ENCODE measurements at places on chromosomes 11 and 22.
A peak's percentile ranks its signal among the peaks of the same experiment; 100 is the strongest.

GRCh38 chr11:119167933-119168332 is 592 bp upstream of the NLRX1 start:
- no peak for DNase-seq

GRCh38 chr22:43476341-43476740 is 64.5 kb downstream of the MPPED1 start:
- no peak for DNase-seq

GRCh38 chr11:6611092-6611962 is 689 bp downstream of the TAF10 start:
- DNase-seq: peak; percentile 20

GRCh38 chr22:23205339-23206049 is 25.2 kb downstream of the BCR start:
- no peak for DNase-seq

GRCh38 chr11:16408619-16409018 is 52.3 kb upstream of the SOX6 start:
- DNase-seq: no peak

DNA sequence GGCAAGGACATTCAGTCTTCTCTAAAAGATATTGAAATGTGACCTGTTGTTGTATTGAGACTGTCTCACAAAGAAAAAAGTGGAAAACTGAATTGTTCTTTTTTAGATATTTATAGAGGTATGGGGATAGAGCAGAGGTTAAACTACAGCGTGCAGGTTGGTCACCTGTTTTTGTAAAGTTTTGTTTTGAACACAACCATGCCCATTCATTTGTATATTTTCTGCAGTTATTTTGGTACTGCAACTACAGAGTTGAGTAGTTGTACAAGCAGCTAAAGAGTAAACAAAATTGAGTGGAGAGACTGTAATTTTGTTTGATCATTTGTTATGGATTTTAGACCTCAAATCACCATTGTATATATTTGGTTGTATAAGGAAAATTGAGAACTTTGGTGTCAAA is 11.3 kb downstream of the EED start:
- no peak for DNase-seq

DNA sequence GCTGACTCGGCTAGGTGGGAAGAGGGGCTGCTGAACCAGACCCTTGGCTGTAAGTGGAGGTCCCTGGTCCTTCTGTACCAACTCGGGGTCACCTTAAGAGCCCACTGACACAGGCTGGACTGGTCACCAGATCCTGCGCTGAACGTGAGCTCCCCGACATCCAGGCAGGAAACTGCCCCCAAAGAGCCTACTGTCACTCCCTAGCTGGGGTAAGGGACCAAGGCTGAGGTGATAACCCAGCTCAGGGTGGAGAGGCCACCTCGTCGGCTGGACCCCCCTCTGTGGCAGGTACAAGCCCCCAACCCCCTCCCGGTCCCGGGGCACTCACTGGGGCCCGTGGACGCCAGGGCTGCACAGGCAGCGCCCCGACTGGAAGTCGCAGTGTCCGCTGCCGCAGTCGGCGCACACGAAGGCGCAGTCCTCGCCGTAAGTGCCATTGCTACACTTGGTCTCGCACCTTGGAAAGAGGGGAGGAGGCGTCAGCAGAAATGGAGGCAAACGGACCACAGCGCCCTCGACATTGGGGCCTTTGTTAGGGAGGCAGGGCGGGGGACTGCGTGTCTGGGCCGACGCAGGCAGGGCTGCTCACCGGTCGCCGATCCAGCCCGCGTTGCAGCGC is 7.4 kb downstream of the SCARF2 start:
- DNase-seq: no peak

- DNase-seq: no peak
Observed at GRCh38 chr11:131591051-131591461, 220.6 kb downstream of the NTM start.

- DNase-seq: no peak
Observed at GRCh38 chr11:29527391-29527936, 489.4 kb downstream of the KCNA4 start.

GRCh38 chr11:125496529-125496857 is 428 bp upstream of the FEZ1 start:
- DNase-seq: no peak

GRCh38 chr22:43319661-43320486 is 23.3 kb downstream of the SCUBE1 start:
- DNase-seq: no peak

DNA sequence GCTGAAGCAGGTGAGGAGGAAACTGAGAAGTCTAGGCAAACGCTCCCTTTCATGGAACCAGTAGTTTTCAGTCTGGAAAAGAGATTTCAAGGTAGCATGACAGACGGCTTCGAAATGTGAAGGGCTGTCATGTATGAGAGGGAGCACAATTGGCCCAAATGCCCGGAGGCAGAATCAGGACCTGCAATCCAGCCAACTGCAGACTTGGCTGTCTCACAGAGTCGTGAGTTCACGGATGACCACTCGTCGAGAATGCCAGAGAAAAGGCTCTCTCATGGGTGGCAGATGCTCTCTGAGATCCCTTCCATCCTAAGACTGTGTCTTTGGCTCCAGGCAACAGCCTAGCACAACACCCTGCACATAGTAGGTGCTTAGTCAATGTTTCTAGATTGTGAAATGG is 134.8 kb downstream of the DSCAML1 start:
- DNase-seq: no peak

DNA sequence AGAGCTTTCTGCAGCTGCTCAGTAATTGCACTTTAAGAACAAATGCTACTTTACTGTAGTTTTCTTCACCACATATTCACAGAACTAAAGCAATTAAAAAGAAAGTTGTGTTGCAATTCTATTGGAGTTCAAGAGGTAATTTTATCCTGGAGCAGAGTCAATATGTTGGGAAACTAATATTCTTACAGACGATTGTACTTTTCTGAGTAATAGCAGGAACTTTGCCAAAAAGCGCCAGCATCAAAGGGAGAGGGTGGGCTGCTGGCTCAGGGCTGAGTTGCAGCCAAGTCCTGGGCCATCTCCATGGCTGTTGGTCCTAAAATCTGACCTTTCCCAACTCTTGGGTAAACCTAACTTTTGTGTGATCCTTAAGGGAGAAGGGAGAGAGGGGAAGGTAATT is 73.6 kb upstream of the MYO18B start:
- no peak for DNase-seq

DNA sequence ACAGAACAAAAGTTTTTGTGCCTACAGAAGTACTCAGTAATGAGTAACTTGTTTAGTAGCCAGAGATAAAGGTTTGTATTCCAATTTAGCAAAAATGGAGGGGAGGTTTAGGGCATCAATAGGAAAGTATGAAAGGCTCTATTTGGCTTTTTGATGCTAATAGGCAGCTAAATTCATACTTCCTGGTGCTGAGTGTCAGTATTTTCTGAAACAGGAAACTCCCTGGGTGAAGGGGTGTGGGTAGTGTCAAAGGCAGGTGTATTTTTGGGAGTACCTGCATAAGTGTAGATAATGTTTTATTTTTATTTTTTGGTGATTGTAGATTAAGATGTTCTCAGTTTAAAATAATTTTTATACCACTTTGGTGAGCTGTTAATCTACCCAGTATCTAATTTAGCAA is 29.3 kb upstream of the MMP7 start:
- DNase-seq: no peak

GRCh38 chr11:78037056-78037455 is 14.0 kb upstream of the KCTD14 start:
- no peak for DNase-seq

GRCh38 chr11:65291613-65292012 is 23.1 kb upstream of the CDC42EP2 start:
- no peak for DNase-seq

DNA sequence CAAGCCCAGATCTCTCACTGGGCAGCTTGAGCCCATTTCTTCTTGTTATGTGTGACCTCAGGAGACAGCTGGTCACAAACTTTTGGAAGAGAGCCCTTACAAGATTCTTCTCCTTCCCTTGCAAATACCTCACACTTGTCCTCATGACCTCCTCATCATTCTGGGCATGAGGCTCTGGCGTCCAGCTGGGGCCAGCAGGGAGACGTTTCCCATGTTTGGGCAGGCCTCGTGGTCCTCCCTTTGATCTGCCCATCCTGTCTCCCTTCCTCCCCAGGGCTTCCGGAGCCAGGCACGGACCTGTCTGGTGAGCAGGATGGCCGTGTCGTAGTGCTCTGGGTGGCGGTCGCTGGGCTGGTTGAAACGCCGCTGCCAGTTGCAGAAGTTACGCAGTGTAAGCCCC is 9.7 kb downstream of the ADAMTS8 start:
- DNase-seq: no peak

DNA sequence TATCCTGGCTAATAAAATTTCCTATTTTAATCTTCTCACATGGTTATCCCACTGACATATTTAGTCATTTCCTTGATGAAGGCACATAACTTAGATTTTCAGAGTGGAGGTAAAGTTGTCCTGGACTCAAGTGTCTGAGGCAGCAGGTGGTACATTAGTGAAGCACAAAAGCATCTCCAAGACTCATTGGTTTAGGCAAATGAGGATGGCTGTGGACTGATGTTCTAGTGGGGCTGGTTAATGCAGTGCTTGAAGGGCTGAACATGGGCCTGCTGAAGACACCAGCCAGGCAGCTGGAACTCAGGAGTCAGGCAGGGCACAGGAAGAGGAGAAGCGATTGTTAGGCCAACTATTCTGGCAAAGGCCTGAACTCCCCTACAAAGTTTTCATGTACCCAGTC is 76.3 kb upstream of the SESN3 start:
- no peak for DNase-seq

- no peak for DNase-seq
Observed at GRCh38 chr11:91608677-91609076, 615.9 kb upstream of the FAT3 start.

DNA sequence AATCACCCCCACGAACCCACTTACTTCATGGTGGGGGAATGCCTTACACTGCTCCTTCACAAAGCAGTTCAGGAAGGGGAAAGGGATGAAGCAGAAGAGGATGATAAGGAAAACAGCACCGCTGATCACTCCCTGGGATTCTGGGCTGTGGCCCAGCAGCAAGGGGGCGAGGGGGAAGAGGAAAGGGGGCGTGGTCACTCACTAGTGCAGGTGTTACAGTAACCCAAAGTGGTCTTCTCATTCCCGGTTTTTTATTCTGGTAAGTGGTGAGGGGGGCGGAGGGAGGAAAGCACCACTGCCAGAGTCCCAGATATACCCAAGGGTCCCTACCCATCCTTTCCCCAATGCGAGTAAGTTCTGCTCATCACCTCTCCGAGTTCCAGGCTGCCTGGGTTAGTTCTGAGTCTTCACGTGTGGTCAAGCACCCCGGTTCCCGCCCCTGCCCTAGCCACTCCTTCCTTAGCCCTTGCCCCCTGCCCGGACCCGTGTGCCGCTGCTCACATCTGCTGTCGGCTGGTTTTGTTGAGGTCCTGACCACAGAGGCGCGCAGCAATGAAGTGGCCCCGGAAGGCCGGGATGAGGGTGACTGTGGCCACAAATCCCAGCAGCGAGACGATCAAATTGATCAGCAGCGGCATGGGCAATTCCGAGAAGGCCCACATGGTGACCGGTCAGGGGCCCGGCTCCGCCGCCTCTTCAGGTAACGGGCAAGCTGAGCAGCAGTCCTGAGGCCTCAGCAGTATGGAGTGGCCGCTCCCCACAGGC is 477 bp downstream of the DPAGT1 start:
- DNase-seq: no peak

- DNase-seq: no peak
Observed at GRCh38 chr11:133916784-133917440, 39.9 kb downstream of the IGSF9B start.

- DNase-seq: no peak
Observed at GRCh38 chr22:50220603-50221409, 20.0 kb downstream of the SELENOO start.

GRCh38 chr11:132639403-132639802 is 892.9 kb downstream of the OPCML start:
- no peak for DNase-seq

DNA sequence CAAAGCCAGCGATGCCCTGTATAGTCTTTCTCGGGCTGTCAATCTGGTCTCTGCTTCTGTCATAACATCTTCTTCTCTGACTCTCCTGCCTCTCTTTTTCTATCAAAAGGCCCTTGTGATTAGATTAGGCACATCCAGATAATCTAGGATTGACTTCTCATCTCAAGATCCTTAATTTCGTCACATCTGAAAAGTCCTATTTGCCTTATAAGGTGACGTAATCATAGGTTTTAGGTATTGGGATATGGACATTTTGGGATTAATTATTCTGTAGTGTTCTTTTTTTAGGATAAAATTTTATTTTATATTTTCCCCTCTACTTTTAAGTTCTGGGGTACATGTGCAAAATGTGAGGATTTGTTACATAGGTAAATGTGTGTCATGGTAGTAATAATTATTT is 480.8 kb upstream of the CCDC90B start:
- DNase-seq: no peak

DNA sequence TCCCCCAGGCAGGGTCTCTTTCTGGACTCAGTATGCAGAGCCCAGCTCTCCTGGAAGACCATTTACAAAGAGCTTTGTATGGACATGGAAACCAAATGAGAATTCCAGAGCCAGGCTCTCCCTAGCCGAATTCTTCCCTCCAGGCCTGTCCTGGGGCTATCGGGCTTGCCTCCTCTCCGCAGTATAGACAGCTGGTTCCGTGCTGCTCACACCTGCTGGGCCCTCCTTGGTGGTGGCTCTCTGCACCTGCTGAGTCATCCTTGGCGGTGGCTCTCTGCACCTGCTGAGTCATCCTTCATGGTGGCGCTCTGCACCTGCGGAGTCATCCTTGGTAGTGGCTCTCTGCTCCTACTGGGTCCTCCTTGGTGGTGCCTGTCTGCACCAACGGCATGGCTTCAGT is 743.5 kb downstream of the BRD1 start:
- no peak for DNase-seq

DNA sequence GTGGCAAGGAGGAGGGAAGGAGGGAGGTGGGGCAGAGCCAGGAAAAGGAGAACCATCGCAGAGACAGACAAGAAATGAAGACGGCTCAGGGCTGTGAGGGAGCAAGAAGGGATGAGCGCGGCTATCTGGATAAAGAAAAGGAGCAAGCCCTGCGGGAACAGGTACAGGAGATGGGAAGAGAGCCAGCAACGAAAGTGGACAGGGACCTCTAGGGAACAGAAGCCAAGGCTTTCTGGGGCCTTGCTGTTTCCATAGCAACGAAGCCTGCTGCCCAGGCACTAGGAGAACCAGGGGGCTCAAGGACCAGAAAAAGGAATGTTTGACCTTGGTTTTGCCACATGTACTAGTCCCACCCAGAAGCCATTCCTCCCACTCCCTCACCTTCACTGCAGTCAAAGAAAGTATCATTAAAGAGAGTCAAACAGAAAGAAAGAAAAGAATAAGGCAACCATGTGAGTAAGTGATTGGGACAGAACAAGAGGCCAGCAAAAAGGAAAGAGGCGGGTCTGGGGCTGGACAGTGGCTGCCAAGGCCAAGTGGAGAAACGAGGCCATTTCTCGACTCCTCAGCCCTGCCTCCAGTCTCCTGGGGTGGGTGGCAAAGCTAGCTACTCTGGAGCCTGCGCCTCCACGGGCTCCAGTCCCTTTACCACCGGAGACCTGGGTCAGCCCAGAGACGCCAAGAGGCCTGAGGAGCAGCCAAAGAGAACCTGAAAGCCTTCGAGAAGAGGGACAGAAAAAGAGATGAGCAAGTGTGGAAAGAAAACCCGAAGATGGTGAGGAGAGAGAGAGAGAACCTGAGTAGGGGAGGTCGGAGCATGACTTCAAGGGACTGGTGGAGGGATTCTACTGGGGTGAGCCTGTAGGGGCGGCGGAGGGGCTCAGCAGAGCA is 35.1 kb downstream of the NRXN2 start:
- DNase-seq: no peak
